ENCODE measurements at places on chromosomes 7 and 10. TPM values are rescaled to one million over a fixed set of nuclear protein-coding genes. Genes with fewer than 3 reads are reported as not detected.

DNA sequence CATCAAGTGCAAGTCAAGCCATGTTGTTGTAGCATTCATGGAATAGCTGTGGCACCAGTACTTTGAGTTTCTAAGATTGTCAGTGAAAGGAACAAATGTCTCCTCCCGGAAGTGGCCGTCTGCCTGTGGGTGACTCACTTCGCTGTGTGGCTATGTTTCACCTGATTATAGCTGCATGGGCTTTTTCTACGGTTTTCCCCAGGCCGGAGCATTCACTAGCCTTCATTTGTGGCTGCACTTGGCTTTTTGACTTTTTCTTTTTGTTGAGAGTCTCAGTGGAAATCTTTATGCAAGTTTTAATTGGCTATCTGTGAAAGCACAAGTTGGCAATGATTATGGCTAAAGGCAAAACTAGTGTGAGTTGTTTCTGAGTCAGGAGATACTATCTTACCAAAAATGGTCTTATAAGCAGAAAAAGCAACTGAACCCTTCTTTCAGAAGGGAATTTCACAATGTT is 35.0 kb downstream of the SRI start:
- H3K36me3 ChIP-seq: no peaks in the 10 kb centered on the region
- H3K27ac ChIP-seq: no peak overlapping the region
- no peak for DNase-seq
- no peak overlapping the region for H3K4me3 ChIP-seq

DNA sequence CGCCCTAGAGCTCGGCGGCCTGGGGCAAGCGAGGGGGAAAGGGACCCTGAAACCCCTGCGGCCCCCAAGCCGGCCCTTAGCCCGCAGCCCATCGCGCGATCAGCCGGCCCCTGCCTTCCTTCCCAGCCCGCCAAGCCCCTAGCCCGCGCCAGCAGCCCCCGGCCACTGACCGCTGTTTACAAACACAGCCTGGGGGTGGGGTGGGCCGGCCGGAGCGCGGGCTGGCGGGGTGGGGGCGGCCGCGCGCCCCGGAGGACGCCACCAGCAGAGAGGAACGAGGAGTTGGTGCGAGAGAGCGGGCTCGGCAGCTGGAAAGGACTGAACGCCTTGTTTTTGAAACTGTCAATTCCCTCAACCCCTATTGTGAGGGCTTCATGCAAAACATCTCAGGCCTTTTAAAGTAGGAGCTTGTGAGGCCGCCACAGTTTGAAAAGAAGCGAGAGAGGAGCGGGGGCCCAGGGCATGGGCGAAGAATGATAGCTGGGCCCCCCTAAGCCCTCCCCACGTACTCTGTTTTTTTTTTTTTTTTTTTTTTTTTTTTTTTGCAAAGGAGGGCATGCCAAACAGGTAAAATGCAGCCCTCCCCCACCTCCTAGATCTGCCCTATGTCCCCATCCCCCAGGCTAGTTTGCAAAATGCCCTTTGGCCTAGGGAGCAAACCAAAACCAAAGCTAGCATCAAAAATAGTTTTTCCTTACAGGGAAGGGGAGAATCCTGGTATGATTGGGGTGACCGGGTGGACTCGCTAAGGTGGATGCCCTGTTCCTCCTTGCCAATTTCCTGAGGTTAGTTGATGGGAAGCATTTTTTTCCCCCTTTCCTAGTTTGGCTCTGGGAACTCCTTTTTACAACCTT is 15.0 kb downstream of the SKIDA1 start:
- no peaks in the 10 kb centered on the region for H3K27me3 ChIP-seq
- peaks cover 10% of the 10 kb centered on the region for H3K4me1 ChIP-seq

COL13A1 gene
- 4.1 TPM for total RNA-seq

HOXA1 gene
- not detected for total RNA-seq

GRCh38 chr7:151794508-151795167 is 82.3 kb downstream of the PRKAG2 start:
- no peak overlapping the region for H3K27ac ChIP-seq
- H3K4me3 ChIP-seq: no peak overlapping the region
- no peaks in the 10 kb centered on the region for H3K4me1 ChIP-seq

ADRB1 gene
- total RNA-seq: 45.2 TPM

HYAL4 gene
- total RNA-seq: 0.34 TPM

All from heart right ventricle (tissue), 16 donors.